ENCODE measurements at places on chromosomes 2 and 18. TPM values are rescaled to one million over a fixed set of nuclear protein-coding genes. Genes with fewer than 3 reads are reported as not detected.
A peak's percentile ranks its signal among the peaks of the same experiment; 100 is the strongest.

Gene RTP5
- not detected for total RNA-seq

- peak; percentile 36 for DNase-seq
Measured at GRCh38 chr2:39994151-39994550, 215.1 kb upstream of the THUMPD2 start.

- DNase-seq, result no peak
Measured at GRCh38 chr18:6255116-6255705, 159.5 kb downstream of the L3MBTL4 start.

DNA sequence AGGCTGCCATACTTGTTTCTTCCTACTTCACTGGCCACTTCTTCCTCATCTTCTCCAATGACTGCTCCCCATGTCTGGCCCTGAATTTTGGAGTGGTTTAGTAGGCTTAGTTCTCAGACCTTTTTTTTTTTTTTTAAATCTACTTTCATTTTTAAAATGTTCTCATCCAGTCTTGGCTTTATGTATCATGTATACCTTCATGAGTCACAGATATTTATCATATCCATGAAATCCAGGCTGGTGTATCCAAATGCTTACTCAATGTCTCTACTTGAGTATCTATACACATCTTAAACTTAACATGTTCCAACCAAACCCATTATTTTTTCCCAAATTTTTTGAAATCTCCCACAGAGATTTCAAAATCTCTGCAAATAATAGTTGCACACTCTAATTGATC is 26.3 kb upstream of the CFAP36 start:
- no peak for DNase-seq

DNA sequence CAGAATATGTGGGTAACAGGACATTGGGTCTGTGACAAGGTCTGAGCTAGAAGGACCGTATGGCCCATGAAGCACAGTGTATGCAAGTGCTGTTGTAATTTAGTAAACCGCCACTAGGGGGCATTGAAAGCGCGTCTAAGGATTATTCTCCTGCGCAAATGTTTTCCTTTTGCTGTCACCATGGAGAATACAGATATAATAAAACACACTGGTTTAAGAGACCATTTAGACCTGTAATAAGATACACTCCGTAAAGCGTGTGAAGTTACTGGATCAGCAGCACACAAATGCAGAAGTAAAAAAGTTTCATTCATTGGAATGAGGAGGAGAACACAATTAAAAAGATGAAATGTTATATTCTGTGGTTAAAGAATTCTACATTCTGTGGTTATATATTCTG is 272.4 kb downstream of the AGAP1 start:
- peak; percentile 76 for DNase-seq

GRCh38 chr2:96253006-96253405 is 12.8 kb downstream of the TMEM127 start:
- no peak for DNase-seq
